ENCODE measurements at places on chromosomes 6 and 20. TPM values are rescaled to one million over a fixed set of nuclear protein-coding genes. Genes with fewer than 3 reads are reported as not detected.

Gene ATRN
- 33.4 TPM for total RNA-seq

Gene PRDM1
- 6.0 TPM for total RNA-seq

- no peak for DNase-seq
Measured at GRCh38 chr6:152736687-152737273, 13.8 kb upstream of the VIP start.

GRCh38 chr20:9457136-9457535 is 57.3 kb upstream of the LAMP5 start:
- no peak for DNase-seq

GRCh38 chr6:10658910-10659698 is 35.3 kb downstream of the C6orf52 start:
- DNase-seq = no peak

GRCh38 chr20:62208061-62208794 is 11.8 kb downstream of the HRH3 start:
- no peak for DNase-seq

GRCh38 chr6:32519118-32519909 is 10.8 kb downstream of the HLA-DRB5 start:
- no peak for DNase-seq

Measured in aorta (tissue), 5 donors.